NCI-H460 (cell line): ENCODE measurements at places on chromosomes 7 and 10. TPM values are rescaled to one million over a fixed set of nuclear protein-coding genes. Genes with fewer than 3 reads are reported as not detected.

Gene RFC2
- 30.1 and 37.0 TPM in 2 replicates for total RNA-seq

Gene ANKRD2
- total RNA-seq = 2.0 and 3.1 TPM in 2 replicates

Gene TRIM50
- total RNA-seq = 0.17 and 0.47 TPM in 2 replicates

Gene DNAJB6
- total RNA-seq = 75.4 and 101 TPM in 2 replicates

Gene FAM20C
- total RNA-seq = 10.3 and 11.5 TPM in 2 replicates

Gene TUBB8
- not detected in 2 replicates for total RNA-seq

Gene ZNF511
- 50.4 and 56.6 TPM in 2 replicates for total RNA-seq

Gene FOXI2
- not detected in 2 replicates for total RNA-seq

Gene NAT16
- total RNA-seq = 0.09 TPM in 1 of 2 replicates, not detected in the other

Gene RAPGEF5
- 0.84 and 0.87 TPM in 2 replicates for total RNA-seq

Gene PNLIPRP2
- total RNA-seq = not detected in 2 replicates

Gene LRRC18
- total RNA-seq = not detected in 2 replicates

Gene FAM25G
- not detected in 2 replicates for total RNA-seq

Gene IFIT2
- 1.1 and 1.2 TPM in 2 replicates for total RNA-seq

Gene TMEM229A
- total RNA-seq = not detected in 2 replicates

Gene CPA2
- total RNA-seq = 0.59 and 0.75 TPM in 2 replicates

Gene RBP3
- not detected in 2 replicates for total RNA-seq

Gene PLCE1
- total RNA-seq = 0.23 and 0.32 TPM in 2 replicates

Gene ARHGAP19
- 20.6 and 20.7 TPM in 2 replicates for total RNA-seq

Gene BMI1
- 44.4 and 46.9 TPM in 2 replicates for total RNA-seq

Gene UCN3
- not detected in 2 replicates for total RNA-seq

Gene SFRP4
- 0.09 and 0.27 TPM in 2 replicates for total RNA-seq

Gene SLF2
- 24.9 and 26.1 TPM in 2 replicates for total RNA-seq

Gene CALML3
- not detected in 2 replicates for total RNA-seq

Gene PALD1
- 6.2 and 6.6 TPM in 2 replicates for total RNA-seq

Gene LIPK
- total RNA-seq = not detected in 2 replicates

Gene HHEX
- total RNA-seq = 21.6 and 23.5 TPM in 2 replicates

Gene PDE1C
- 46.5 and 48.7 TPM in 2 replicates for total RNA-seq

Gene ITPRID1
- not detected in 2 replicates for total RNA-seq

Gene FIS1
- total RNA-seq = 87.2 and 97.5 TPM in 2 replicates

Gene NRCAM
- total RNA-seq = 130 and 158 TPM in 2 replicates

Gene ZKSCAN1
- total RNA-seq = 16.1 and 19.9 TPM in 2 replicates

Gene OR13A1
- total RNA-seq = not detected in 2 replicates

Gene PGAM1
- total RNA-seq = 432 and 436 TPM in 2 replicates

Gene TMEM225B
- 0.87 and 1.1 TPM in 2 replicates for total RNA-seq

Gene FGL2
- total RNA-seq = 0.66 and 1.7 TPM in 2 replicates

Gene CCAR1
- total RNA-seq = 82.3 and 93.4 TPM in 2 replicates

Gene NACAD
- 0.14 TPM in 1 of 2 replicates, not detected in the other for total RNA-seq

Gene FGFR2
- 0.46 and 0.54 TPM in 2 replicates for total RNA-seq

Gene SLC26A5
- total RNA-seq = not detected in 2 replicates

Gene DPYSL4
- 1.5 and 2.1 TPM in 2 replicates for total RNA-seq

Gene SORCS1
- 0.20 TPM in 1 of 2 replicates, not detected in the other for total RNA-seq

Gene EPO
- total RNA-seq = not detected in 2 replicates

Gene FRMD4A
- 1.9 and 4.2 TPM in 2 replicates for total RNA-seq

Gene NPC1L1
- total RNA-seq = 0.09 TPM in 1 of 2 replicates, not detected in the other
